ENCODE measurements at places on chromosomes 3 and 15. TPM values are rescaled to one million over a fixed set of nuclear protein-coding genes. Genes with fewer than 3 reads are reported as not detected.

- DNase-seq, result no peak
Observed at GRCh38 chr3:82384181-82384580, 622.7 kb upstream of the GBE1 start.

DNA sequence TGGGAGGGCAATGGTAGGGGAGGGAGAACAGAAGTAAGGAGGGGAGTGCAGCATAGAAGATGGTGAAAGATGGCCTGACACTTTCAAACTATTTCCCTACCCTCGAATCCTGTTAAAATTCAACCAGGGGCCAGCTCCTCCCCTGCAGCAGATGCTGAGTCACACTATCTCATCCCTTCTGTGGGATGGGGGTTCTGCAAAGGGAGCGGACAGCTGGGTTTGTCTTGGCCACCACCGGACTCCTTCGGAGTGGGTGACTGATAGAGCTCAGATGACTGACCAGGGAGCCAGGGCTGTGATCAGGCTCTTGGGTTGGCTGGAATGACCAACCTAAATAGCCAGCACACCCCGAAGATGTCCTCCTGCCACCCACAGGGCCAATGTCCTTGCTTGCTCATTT lies 33.6 kb upstream of the TMCC1 start:
- no peak for DNase-seq

The ISY1 gene
- total RNA-seq, result 84.0 TPM

- DNase-seq, result no peak
Observed at GRCh38 chr15:98694161-98694560, 45.8 kb downstream of the IGF1R start.

- DNase-seq, result no peak
Observed at GRCh38 chr3:65689436-65689835, 349.3 kb downstream of the MAGI1 start.

GRCh38 chr15:89192136-89192535 lies 29.2 kb downstream of the RLBP1 start:
- DNase-seq, result no peak

- DNase-seq, result no peak
Observed at GRCh38 chr3:140384876-140385275, 293.0 kb upstream of the TRIM42 start.

DNA sequence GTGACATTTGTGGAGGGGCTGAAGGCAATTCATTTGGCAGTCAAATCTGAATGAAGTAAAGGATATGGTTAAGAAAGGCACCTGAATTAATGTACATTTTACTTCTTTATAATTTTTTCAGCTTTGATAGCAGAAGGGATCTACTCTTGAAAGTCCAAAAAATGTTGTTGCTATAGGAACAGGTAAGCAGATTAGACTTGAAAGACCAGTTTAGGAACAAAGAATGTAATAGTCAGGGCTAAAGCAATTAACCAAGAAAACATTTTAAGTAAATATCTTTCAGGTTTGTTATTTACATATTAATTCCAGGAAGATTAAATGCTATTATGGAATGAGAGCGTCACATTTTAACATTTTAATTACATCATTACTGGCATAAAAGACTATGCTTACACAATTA lies 1.1 kb downstream of the ATP13A4 start:
- DNase-seq, result no peak

DNA sequence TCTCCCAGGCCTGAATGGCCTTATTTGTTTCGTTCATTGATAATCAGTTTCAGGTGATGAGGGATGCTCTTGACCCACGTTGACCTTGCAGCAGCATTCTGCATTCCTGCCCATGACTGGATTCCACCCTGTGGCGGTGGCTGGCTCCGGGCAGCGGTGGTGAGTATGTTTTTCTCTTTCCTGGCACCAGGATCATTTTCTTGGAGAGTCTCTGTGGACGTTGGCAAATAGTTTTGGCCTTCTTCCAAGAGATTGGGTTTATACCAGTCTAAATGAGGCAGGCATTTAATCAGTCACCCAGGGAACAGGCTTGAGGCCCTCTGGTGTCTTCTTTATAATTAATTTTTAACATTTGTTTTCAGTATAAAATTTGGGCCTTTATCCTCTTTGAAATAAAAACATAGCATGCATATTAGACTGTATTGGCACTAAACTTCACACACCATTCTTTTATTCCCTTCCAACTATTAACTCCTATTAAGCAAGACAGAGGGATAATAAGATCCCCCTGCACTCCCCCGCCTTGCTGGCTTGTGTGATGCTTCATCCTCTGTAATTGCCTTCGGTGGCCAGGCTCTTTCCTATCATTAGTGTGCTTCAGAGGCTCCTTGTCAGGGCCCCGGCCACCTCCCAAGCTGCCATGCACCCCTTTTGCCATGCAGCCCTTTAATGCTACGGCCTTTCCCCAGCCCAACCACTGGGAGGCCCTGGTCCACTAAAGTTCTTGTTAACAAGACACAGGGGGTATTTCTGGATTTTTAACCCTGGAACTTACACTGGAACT lies 176.2 kb upstream of the TOPAZ1 start:
- DNase-seq, result no peak

DNA sequence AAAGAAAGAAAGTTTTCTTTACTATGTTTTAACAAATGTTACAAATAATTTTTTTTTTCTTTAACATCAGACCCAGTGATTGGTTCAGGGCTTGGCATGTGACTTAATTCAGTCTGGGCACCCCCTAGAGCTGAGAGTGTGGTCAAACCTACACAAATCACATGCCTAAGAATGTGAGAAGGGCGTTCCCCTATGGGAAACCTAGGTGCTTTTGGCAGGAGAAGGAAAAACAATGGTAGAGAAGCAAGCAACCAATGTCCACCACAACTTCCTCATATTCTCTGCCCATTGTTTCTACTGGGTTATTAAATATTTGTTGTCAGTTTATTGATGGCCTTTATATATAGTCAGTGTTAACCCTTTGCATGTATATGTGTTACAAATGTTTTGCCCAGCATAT lies 21.4 kb upstream of the PIAS1 start:
- no peak for DNase-seq

DNA sequence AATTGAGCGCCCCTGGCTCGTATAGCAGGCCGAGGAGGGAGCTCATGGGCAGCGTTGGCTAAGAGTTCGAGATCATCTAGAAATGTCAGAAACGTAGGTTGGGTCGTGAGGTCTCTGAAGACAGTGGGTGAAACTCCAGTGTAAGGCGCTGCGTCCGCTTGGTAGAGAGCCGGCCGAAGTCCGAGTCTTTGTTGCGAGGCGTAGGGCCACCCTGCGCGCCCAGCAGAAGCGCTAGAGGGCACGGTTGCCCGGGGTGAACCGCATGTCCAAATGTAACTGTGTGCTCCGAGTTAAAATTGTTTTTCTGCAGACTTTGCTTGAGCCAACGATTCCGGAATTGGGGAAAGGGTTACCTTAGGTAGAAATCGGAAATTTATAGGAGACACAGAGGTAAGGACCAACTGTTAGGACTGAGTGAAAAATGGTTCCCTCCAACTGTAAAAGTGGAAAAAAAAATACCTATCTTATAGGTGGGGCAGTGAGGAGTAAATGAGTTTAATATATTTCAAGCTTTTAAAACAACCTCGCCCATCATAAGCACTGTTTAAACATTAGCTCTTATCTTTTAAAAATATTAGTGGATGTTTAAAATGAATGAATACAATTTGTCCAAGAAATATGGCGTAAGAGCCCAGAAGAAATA lies 993 bp upstream of the SIAH2 start:
- DNase-seq, result peak; percentile 48

The LMAN1L gene
- total RNA-seq, result 0.27 TPM

The SYNPR gene
- total RNA-seq, result not detected

GRCh38 chr3:125156456-125156855 lies 56.1 kb downstream of the SLC12A8 start:
- DNase-seq, result no peak

DNA sequence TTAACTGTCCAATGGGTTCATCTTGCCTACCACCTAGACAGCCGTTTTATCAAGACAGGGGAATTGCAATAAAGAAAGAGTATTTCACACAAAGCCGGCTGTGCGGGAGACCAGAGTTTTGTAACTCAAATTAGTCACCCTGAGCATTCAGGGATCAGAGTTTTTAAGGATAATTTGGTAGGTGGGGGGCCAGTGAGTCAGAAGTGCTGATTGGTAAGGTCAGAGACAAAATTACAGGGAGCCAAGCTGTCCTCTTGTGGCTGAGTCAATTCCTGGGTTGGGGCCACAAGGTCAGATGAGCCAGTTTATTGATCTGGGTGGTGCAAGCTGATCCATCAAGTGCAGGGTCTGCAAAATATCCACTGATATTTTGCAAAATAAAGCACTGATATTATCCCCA lies 29.9 kb upstream of the GPD1L start:
- no peak for DNase-seq

GRCh38 chr3:101803173-101803782 lies 24.3 kb downstream of the NXPE3 start:
- peak; percentile 54 for DNase-seq

DNA sequence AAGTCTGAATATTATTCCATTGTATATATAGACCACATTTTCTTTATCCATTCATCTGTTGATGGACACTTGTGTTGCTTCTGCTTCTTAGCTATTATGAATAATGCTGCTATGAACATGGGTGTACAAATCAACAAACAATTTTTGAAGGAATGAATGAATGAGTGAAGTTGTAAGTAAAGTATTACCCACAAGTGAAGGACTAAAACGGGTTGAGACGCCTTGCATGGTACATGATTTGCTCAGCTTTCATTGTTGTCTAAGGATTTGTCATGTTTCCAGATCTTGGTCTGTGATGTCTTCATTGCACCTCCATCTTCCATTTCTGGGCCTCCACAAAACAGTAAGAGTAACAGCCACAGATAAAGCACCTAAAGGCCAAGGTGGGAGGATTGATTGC lies 20.5 kb downstream of the IFT122 start:
- DNase-seq, result no peak

DNA sequence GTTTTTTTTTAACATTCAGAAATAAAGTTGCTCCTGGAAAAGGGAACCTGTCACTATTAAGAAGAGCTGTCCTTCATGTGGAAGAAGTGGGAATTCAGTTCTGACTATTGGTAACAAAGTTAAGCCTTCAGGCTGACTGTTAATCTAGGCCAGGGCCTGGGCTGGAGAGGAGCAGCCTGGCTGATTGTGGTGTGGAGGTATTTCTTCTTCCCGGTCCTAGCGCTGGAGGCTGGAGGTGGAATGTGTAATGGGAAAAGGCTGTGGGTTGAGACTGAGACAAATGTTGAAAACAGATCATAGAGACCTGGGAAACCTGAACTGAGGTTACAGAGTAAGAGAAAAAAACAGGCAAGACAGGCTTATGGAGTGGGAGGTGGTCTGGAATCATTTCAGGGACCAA lies 23.8 kb upstream of the SH3BP5 start:
- DNase-seq, result no peak

DNA sequence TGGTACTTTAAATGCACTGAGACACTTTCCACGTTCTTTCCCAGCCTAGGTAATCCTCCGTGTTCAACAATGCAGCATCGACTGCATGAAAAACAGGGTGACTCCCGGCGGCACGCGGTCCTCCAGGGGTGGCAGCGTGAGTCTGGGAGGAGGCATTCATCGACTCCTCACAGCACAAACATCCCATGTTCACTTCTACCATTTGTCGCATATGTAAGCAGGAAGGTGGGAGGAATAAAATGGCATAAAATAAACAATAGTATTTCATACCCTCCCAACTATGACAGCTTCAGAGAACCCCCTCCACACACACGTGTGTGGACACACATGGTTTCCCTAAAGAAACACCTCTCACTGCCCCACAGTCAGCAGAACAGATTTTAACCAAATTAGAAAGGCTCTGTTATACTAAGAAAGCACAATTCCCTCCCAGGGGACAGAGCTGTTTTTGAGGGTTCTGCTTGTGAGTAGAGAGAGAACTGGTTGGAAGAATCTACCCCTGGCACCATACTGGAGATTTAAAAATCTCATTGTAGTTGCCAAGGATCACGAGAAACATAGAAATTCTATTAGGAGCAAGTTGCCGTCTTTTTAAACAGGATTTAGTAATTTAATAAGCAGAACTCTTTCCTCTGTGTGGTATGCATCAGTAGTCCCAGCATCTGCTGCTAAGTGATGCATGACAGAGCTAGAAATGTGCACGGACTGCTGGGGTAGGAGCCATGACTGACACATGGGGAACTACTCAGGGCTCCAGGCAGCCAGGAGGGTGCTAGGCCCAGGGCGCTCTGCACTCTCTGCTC lies 6.0 kb downstream of the FAM43A start:
- DNase-seq, result no peak

The AHSG gene
- total RNA-seq, result 0.25 TPM

DNA sequence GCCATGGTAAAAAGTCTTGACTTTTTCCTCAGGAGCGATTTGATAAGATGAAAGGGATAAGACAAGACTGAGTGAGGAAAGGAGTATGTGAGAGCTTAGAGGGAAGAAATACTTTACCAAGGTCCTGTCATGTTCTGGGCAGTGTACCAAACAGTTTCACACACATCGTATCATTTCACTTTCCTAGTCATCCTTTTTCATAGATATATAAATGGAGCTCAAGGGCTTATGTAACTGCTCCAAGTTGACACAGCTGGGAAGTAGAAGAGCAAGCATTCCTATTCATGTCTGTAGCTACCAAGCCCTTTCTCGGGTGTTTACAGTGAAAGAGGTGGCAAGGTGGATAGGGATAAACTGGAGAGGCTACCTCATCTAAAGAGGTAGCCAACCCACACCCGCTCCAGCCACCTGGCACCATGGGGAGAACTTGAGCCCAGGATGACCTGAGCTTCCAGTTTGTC lies 57.4 kb downstream of the MRPS25 start:
- DNase-seq, result no peak

The GADL1 gene
- total RNA-seq, result not detected

The MTFMT gene
- total RNA-seq, result 17.3 TPM

GRCh38 chr3:100159331-100160153 lies 45.2 kb upstream of the FILIP1L start:
- no peak for DNase-seq

DNA sequence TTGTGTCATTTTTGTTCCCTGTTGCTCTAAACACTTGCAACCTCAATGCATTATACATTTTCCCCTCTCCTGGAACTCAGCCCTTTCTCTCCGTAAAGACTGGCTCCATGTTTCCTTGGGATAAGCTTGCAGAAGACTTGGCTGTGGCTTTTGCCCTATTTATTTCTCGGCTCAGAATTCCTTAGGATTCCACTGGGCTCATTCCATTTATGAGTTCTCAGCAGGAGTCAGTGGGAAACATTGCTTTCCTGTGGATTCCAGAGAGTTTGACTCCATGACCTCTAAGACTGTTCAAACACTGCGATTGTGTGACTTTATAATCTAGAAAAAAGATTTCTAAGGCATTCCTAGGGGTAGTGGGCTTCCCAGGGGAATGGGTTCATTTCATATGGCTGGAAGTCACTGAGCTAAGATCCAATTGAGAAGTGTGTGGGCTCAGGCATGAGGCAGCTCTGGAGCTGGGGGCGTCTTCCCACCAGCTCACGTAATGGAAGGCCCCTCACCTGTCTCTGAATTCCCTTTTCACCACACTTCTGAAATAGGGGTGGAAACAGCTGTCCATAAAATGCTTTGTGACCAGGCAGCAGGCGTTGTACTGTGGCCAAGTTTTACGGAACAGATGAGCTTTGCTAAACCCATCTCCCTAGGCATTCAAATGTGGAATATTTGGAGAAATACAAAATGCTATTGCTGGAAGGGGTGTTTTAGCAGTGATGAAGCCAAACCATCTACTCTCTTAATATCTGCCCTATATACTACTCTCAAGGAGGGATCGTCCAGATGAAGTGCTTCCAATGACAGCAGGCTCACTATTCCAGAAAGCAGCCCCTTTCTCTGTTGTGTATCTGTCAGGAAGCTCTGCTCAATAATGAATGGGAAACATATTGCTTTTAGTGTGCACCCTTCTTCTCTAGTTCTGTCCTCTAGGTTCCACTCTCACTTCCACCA lies 91.8 kb upstream of the BCL6 start:
- DNase-seq, result no peak
